ENCODE measurements at places on chromosomes 11 and 22.

GRCh38 chr11:1208144-1208393 is 14.8 kb upstream of the MUC5B start:
- DNase-seq = no peak

- DNase-seq = no peak
These were observed 48.5 kb upstream of the PRDM11 start for GRCh38 chr11:45097721-45098493.

- DNase-seq = no peak
These were observed 175.2 kb downstream of the MAML2 start for GRCh38 chr11:96167787-96168186.

DNA sequence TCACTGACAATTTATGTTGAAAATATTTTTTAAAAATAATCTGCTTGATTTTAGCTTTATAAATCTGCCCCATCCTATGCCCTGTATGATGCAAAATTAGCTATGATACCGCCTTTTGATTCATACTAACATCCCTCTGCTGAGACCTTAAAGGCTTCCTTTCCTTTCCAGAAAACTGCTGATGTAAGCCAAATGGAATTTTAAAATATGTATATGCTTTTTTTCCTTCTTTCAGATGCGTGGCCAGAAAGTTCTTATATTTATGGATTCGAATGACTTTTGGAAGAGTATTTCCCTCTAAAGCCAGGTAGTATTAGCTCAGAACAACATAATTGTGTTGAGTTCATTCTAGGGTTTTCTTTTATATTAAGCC is 34.5 kb downstream of the SFI1 start:
- no peak for DNase-seq

- no peak for DNase-seq
These were observed 19.4 kb upstream of the PHOX2A start for GRCh38 chr11:72263361-72263760.

Data from A549 (cell line).